ENCODE measurements at places on chromosomes 3 and 15.
A peak's percentile ranks its signal among the peaks of the same experiment; 100 is the strongest.

DNA sequence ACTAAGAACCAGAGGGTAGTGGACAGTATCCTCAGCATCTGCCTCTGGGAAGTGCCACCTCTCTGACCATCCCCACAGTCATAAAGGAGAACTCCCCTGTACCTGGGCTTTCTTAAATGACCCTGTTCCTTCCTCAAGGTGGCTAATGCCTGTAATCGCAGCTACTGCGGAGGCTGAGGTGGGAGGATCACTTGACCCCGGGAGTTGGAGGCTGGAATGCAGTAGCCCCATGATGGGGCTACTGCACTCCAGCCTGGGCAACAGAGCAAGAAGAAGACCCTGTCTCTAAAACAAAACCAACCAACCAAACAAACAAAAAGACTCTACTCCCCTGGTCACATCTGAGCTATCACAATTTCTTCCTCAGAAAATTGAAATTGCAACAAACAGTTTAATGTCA is 848 bp upstream of the BUB1B start:
- DNase-seq: no peak

DNA sequence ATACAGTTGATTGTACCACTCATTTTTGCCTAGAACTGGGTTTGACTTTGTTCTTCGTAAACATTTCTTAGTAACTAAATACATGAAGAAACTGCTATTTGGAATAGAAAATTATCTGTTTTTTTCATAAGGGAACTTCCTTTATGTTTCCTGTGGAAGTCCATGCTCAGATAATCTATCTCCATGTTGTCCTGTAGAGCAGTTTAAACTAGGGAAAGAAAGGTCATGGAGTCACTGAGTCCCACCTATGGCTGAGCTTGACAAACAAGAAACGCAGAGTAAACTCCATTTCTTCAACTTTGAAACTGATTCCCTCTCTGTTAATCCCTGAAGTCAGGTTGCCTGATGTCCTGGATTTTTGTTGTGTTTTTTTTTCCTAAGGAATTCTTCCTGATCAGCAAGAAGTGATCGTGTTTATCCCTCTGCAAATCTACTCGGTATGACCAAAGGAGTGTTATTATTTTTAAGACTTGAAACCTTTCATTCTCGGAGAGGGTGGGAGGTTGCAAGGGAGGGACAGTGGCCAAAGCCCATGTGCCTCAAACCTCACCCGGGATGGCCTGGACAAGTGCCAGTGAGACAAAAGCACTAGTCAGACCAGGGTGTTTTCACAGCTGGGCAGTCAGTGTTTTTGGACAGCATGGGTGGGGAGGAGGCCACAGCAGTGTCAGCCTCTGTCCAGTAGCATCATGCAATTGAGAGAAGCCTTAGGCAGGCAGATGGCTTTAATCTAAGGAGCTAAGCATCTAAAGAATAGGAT is 129.8 kb upstream of the PHLDB2 start:
- DNase-seq: peak; percentile 22

GRCh38 chr3:119238363-119238762 is 2.3 kb downstream of the B4GALT4 start:
- DNase-seq: no peak

GRCh38 chr15:65824941-65825544 is 33.0 kb upstream of the DENND4A start:
- DNase-seq: peak; percentile 12

DNA sequence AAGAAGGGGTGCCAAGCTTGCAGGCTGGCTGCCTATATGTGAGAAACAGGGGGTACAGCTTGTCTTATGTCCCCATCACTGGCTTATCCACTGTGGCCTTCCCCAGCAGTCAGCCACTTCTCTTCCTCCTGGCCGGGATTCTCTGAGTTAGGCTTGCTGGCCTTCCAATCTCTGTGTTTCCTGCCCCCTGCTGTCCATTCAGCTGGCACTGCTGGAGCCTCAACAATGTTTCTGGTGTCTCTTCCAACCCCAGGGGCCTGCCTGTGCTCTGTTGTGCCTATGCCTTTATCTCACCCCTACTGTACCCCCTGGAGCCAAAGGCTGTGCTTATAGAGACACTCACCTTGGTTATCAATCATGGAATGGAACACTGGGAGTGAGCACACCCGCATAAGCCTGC is 36.5 kb downstream of the ANAPC13 start:
- peak; percentile 31 for DNase-seq

DNA sequence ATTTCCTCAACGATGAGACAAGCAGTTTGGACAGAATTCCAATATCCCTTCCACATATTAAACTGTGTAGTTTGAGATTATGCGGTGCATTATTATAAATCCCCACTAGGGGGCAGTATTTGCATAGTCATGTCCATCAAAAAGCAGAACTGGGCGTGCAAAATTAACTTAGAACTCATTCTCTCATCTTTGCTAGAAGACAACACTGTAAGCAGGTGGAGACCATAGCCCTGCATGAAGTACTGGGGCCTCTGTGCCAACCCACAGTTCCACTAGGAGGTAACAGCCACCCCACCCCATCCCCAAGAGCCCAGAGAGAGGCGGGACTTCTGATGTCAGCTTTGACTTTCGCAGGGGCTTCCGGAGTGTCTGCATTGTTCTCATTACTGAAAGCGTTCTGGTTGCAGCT is 106.6 kb upstream of the TMC3 start:
- DNase-seq: peak; percentile 24

DNA sequence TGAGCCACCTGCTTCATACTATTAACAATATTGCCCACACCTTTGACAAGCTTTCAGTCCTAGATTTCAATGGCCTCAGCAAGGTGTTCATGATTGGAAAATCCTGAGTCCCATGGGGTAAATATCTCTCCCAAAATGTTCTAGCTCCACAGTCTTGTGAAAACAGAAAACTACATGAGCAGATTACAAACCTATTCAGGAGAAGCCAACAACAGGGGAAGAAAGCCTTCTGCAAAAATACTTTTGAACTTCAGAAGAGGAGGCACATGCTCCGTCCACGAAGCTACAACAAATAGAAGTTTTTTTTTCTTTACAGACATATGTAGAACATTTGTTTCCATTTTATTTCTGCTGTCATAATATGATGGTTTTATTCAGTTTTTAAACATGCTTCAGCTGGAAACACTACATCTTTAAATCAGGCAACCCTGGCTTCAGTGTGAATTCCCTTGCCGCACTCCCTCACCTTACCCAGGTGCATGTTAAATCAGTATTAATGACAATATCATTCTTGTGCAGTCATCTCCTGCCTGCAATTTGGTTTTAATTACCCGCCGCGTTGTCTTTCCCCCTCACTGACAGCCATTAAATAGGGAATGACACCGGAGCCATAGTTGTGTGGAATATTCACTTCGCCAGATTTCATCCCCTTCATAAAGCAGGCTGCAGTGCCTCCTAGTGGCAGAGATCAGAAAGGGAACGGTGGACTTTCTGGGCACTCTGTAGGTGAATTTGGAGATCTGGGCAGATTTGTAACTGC is 725.5 kb upstream of the ARRDC4 start:
- DNase-seq: peak; percentile 69

DNA sequence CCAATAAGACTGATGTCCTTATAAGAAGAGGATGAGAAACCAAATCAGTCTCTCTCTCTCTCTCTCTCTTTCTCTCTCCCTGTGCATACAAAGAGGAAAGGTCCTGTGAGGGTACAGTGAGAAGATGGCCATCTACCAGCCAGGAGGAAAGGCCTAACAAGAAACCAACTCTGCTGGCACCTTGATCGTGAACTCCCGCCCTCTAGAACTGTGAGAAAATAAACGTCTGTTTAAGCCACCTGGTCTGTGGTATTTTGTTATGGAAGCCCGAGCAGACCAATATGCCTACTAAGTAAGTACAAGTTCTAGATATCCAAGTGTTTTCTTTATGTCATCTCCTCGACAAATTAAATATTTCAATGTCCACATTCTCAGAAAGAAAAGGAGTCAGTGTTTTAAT is 44.9 kb upstream of the TMC3 start:
- no peak for DNase-seq

GRCh38 chr15:75673426-75674235 is 25.9 kb downstream of the SNX33 start:
- DNase-seq: peak; percentile 81

GRCh38 chr3:169379496-169380090 is 283.9 kb downstream of the MECOM start:
- no peak for DNase-seq

- no peak for DNase-seq
Measured at GRCh38 chr3:95715128-95715527, 1099.3 kb upstream of the EPHA6 start.

DNA sequence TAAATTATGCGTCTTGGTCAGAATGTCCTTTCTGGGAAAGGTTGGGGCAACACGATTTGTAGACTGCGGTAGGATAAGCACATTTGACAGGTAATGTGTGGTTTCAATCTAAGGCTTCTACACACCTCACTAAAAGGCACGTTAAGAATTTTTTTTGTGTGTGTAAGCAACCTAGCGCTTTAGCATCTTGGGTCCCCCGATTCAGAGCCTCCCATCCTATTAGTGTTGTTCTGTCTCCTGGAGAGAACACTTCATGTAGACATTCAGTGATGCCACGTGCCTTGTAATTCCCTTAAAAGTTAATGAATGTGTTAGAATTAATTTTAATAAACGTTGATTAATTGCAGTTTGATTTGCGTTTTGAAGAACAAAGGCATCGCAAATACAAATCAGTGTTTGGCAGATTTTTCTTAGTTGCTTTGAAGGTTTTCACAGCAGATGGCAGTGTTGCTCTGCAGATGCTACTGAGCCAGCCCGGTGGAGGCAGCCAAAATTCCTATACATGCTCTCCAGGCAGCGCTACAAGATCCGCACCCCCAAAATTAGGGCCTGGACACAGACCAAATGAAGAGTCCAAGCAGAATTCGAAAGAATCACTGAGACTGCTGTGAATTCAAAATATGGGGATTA is 63.5 kb downstream of the OTOL1 start:
- DNase-seq: peak; percentile 14

DNA sequence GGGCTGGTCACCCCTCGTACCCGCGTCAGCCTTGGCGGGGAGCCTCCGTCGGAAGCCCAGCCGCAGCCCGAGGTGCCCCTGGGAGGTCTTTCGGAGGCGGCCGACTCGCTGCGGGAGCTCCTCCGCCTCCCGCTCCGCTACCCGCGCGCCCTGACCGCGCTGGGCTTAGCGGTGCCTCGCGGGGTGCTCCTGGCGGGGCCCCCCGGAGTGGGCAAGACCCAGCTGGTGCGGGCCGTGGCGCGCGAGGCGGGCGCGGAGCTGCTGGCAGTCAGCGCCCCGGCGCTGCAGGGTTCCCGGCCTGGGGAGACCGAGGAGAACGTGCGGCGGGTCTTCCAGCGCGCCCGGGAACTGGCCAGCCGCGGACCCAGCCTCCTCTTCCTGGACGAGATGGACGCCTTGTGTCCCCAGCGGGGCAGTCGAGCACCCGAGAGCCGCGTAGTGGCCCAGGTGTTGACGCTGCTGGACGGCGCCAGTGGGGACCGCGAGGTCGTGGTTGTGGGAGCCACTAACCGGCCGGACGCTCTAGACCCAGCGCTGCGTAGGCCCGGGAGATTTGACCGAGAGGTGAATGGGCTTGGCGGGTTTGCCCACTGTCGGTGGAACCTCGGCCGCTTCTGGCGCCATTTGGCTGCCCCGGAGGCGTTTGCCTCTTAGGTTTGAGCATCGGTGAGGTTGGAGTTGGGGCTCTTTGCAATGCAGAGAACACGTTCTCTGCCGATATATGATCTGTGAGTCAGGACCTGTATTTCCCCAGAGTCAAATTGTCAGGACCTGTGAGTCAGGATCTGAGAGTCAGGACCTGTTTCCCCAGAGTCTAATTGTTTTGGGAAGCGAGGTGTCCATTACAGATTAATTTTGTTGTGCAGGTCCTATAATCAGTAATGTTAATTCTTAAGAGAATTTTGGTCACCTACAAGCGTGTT is 24.9 kb upstream of the GATM start:
- peak; percentile 44 for DNase-seq

GRCh38 chr3:13836658-13837587 is 42.9 kb downstream of the WNT7A start:
- DNase-seq: no peak

GRCh38 chr3:32106929-32107362 is 526 bp downstream of the GPD1L start:
- DNase-seq: peak; percentile 8

DNA sequence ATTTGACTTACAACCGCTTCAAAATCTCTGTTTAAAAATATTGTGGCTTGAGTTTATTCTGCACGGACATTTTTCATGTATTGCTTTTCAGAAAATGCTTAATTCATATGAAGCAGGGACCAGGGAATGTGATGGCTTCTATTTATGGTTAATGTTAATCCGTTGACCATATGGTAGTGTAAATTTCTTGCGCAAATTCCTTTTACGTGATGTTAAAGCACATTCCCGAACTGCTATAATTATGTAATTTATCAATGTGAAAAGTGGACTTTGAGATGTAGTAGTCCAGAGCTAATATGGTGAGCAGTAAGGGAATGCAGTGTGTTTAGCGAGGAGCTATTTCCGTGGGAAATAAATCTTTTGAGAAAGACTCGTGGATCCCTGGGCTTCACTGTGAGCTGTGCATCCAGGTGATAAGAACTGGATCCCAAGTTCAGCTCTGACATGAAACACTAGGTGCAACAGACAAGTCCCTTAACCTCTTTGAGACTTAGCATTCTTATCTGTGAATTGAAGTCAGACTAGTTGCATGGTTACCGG is 27.3 kb downstream of the ANAPC13 start:
- DNase-seq: no peak

DNA sequence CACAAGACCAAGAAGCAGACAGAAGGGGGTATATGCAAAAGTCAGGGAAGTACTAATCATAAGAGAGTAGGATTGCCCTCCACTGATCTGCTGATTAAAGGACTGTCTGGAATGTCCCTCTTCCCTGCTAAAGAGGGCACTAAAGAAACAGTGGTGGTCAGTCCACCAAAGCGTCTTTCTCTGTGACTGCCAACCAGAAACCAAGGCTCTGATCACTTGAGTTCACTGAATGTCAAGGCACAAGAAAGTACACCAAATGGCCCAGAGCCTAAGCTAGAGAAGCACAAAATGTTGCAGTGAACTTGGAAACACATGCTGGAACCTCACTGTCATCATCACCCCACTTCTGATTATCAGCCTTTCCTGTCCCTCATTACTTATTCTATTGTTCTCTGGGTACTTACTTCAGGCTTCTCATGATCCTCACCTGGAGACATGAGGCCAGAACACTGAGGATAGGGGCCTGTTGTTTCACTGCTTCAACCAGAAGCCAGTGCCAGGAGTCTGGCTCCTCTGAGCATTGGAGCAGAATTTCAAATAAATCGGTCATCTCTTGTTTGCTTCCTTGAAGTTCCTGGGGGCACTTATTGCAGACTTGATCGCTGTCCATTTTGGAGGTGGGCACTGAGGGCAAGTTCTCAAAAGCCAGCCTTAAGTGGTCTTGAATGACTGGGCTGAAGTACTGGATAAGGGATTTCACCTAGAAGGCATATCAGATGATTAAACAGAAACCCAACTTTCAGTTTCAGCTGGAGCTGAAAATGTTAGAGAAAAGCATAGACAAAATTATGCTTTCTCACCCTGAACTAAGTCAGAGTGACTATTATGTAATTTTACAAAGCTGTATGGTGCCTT is 58.9 kb downstream of the EIF3J start:
- DNase-seq: no peak

Data from AG08396 (cell line).